Activated CD8-positive, alpha-beta memory T cell treated with anti-CD3 and anti-CD28 coated beads, Interleukin-2, amount 50 U/mL, for 4 hours (primary cell): ENCODE measurements at places on chromosomes 2 and 18.

DNA sequence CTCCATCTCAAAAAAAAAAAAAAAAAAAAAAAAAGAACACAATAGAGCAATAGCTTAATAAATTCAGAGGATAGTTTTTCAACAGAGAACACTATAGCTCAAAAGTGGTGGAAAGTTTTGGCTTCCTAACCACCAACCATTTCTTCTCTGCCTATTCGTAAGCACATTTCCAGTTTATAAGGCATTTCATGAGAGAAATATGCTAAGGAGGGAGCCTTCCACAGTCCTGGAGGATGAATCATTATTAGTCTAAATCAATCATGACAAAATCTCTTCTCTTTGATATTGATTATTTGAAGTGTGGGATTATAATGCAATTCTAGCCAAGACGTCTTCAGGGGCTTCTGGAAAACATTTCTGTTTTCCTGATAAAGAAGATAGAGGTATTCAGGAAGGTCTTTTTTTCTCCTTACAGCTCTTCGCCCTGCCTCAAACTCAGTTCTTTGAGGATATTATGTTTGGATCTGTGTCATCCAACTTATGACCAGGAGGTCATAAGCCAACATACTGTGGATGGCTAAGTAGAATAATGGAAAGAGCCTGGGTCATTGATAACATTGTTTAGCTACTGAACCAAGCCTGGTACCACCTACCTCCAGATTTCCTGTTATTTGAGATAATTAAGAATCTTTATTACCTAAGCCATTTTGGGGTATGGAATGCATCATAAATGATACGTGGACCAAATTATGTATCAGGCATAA lies 207.3 kb downstream of the TRIB2 start:
- DNase-seq, result no peak

DNA sequence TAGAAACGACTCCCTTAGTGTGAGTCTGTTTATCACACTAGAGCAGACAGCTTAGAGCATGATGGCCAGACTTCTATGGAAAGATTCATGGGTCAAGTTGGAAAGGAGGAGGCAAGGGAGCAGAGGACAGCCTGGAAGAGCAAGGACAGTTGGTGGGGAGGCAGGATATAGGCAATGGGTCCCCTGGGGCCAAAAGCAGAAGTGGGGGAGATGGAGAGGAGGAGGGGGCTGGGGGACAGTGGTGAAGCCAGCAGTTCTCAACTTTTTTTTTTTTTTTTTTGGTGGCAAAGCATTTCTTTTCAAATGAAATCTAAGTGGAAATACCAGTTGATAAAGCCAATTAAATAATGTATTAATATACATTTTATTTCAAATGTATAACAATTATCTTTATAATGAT lies 197.9 kb downstream of the HRH4 start:
- no peak for DNase-seq

DNA sequence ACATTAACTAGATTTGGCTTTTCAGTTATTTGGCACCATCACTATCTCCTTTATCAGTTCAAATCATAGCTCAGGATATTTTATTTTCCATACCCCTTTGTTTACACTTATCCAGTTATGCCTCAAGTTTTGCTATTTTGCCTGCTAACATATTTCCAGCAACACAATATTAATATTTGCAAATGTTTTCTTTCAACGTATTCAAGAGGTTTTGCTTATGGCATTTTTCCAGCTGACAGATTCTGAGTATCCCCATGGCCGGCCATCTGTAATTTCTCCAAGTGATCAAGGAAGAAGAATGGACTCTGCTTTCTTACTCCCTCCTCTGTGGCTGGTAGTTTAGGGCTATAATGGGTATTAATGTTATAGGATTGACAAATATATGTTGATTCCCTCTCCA lies 49.4 kb downstream of the RND3 start:
- no peak for DNase-seq

GRCh38 chr2:43031471-43032212 lies 194.8 kb downstream of the ZFP36L2 start:
- no peak for DNase-seq

GRCh38 chr2:675982-676646 lies 1.1 kb downstream of the TMEM18 start:
- DNase-seq, result peak; percentile 43

DNA sequence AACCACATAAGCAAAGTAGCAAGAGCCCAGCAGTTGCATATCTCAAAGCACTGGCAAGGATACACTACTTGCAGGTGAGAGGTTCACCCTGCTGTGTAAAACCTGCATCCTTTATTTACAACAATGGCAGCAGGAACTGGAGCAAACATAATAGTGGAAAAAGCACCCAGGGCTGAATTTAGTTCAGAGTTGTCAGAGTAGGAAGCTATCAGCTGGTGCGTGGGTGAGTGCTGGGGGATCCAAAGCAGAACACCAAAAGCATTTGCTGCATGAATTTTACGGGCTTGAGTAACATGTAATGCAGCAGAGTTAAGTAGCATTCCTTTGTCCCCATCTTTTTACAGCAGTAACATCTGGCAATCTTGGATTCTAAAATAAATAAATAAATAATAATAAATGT lies 73.5 kb upstream of the SRD5A2 start:
- DNase-seq, result no peak

DNA sequence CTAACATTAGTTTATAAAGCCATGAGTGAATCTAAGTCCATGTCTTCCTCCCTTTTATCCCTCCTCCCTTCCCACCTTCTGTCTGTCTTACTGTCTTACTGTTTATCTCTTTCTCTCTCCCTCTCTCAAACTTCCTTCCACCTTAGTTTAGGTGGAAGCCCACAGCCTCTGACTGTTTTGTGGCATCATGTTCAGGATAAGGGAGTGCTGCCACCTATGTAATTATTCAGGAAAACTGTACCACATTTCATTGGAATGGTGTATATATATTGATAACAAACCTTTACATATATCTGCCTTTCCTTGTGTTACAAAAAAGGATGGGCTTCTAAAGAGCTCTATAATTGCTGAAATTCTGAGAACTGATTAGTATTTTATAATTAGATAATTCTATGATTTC lies 48.7 kb downstream of the NETO1 start:
- DNase-seq, result no peak

GRCh38 chr2:149021271-149021719 lies 17.2 kb upstream of the LYPD6B start:
- no peak for DNase-seq
